ENCODE measurements at places on chromosomes 13 and 19.

- no peak for DNase-seq
Observed at GRCh38 chr19:51402117-51402516, 11.7 kb upstream of the C19orf84 start.

DNA sequence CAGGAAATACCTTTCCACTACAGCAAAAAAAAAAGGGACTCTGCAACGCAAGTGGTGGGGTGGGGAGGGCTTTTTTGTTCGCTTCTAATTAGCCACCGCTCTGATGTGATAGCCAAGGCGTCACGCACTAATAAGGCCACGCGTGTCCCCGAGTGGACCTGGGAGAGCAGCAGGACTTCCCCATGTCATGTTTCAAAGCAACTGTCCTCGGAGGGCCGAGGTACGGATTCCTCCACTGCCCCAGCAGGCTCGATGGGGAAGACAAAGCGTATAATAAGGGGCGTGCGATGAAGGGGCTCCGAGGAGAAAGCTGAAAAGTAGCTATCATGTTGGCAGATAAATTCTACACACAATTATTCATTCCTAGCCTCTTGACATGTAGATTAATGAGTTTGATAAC, 179.7 kb upstream of the ZNF507 start:
- no peak for DNase-seq

- no peak for DNase-seq
Observed at GRCh38 chr19:23460656-23461055, 65.4 kb upstream of the ZNF91 start.

- no peak for DNase-seq
Observed at GRCh38 chr13:114056205-114057013, 76.0 kb downstream of the RASA3 start.

DNA sequence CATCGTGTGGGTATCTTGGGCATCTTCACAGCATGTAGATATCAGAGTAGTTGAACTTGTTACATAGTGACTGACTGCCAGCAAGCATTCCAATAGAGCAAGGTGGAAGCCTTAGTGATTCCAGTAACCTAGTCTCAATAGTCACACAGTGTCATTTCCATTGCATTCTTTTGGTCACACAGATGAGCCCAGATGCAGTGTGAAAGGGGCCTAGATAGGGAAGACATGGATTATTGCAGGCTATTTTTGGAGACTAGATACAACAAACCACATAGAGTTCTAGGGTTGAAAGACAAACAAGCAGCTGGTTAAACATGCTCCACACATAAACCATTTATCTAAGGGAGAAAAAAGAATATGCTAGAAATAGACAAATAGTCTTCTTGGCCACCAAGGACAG, 553.5 kb downstream of the DCT start:
- DNase-seq = no peak

GRCh38 chr13:101917475-101917810, 465.0 kb downstream of the ITGBL1 start:
- DNase-seq = peak; percentile 3

GRCh38 chr13:46207828-46208227, 3.9 kb upstream of the LRRC63 start:
- no peak for DNase-seq

DNA sequence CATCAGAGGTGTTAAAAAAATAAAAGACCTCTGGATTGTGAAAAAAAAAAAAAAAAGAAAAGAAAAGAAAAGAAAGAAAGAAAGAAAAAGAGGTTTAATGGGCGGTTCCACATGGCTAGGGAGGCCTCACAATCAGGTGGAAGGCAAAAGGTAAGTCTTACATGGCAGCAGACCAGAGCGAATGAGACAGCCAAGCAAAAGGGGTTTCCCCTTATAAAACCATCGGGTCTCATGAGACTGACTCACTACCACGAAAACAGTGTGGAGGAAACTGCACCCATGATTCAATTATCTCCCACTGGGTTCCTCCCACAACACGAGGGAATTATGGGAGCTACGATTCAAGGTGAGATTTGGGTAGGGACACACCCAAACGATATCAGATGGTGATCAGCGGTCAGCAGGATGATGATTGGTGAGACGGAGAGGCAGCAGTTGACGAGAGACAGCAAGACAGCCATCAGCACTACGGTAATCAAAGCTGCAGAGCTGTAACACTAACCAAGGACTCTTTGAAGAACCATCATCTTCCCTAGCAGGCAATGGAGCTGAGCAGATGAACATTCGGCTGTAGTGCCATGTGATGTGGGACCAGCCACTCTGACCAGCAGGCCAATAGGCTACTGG, 3.9 kb upstream of the CD209 start:
- DNase-seq = no peak

GRCh38 chr19:16295057-16295456, 29.6 kb upstream of the KLF2 start:
- no peak for DNase-seq

DNA sequence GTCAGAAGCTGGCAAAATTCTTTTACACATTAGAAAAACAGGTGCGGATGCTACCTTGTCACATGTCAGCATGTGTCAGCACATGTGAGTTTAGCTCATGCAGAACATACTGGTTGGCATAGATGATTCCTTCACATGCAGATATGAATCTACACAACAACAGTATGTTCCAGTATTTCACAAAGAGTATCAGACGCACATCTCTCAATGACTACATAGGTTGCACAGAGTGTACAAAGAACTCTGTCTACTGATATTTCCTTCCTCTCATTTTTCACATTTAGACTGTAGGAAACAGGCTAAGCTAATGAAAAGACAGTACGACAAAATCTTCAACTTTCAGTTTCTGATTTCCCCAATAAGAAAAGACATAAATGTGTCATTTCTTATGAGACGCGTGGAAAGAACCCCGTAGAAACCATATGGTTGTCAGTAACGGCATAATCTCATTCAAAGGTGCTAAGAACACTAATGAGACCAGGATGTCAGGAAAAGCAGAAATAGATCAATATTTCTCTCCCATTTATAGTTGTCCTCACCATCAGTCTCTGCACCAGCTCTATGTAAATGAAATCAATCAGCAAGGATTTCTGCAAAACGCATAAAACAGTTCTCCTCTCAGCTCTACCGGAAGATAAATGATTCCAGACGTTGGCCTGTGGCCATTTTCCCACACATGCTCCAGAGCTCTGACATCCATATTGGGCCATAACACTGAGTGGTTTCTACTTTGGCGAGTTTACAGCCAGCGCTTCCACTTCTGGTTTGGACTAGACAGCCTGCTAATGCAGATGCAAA, 81.2 kb downstream of the STARD13 start:
- DNase-seq = peak; percentile 74

DNA sequence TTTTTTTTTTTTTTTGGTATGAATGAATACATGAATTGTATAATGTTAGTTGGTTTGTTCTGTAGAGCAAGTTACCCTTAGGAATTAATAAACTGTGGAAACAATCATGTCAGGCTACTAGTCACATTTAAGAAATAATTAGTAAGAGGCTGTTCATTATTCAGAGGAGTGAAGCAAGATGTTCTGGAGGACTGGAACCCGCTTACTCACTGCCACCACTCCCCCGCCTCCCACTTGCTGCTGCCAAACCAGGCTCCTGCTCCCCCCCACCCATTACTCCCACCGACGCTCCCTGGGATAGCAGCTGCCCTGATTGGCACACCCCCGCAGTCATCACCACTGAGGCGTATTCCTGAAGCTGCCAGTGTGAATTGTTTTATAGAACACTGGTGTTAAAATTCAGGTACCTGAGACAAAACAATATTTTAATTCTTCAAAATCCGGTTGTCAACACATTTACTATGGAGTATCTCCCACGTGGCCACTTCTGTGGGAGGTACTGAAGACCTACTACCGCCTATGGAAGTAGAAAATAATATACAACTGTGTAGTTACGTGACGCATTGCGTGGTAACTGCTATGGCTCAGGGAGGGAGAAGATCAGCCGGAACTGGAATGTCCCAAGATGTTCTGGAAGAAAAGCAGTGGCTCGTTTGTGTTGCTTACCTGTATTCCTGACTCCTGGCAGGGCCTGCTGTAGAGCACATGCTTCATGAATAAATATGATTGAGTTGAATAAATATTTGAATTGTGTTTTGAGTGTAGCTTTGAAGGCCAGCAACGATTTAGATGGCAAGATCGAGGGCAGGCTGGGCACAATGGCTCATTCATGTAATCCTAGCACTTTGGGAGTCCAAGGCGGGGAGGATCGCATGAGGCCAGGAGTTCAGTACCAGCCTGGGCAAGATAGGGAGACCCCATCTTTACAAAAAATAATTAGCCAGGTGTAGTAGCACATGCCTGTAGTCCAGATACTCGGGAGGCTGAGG, 1.7 kb downstream of the DPY19L3 start:
- DNase-seq = peak; percentile 60

Measured in GM03348 (cell line).